NCI-H774 (cell line): ENCODE measurements at places on chromosomes 1 and 21.

DNA sequence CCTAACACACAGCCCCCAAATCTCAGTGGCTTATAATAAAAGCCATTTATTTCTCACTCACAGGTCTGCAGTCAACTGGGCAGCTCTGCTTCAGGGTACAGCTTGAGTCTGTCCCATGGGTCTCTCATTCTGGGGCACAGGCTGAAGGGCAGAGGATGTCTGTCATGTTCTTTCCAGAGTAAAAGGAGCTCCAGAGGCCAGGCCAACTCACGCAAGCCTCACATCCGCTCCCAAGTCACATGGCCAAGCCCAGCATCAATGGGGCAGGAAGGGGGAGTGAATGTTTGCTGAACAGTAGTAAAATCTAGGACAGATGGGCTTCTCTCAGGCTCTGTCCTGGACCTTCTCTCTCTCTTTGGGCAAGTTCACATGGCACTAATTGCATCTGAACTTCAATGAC, 7.1 kb upstream of the SSBP3 start:
- peak; percentile 11 for DNase-seq

GRCh38 chr1:113141650-113142473, 68.9 kb downstream of the LRIG2 start:
- no peak for DNase-seq

GRCh38 chr1:14037101-14037847, 337.3 kb downstream of the PRDM2 start:
- DNase-seq: peak; percentile 12

- DNase-seq: peak; percentile 26
These were observed 62.8 kb upstream of the KIF26B start for GRCh38 chr1:245091818-245092637.

DNA sequence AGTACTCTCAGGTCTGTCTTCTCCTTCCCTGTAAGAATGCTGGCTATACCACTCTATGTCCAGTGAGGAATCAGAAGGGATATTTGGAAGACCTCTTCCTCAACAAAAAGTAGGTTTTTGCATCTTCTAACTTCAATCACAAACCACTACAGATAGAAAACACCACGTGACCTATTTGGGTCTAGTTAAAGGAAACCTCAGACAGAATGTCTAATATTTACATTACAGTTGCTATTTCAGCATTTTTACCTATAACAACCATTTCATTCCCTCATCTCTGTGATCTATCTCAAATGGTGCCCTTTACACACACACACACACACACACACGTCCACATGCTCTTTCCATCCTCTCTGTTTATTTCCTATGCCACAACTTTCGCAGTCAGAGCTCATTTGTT, 7.9 kb upstream of the ADORA3 start:
- DNase-seq: no peak

DNA sequence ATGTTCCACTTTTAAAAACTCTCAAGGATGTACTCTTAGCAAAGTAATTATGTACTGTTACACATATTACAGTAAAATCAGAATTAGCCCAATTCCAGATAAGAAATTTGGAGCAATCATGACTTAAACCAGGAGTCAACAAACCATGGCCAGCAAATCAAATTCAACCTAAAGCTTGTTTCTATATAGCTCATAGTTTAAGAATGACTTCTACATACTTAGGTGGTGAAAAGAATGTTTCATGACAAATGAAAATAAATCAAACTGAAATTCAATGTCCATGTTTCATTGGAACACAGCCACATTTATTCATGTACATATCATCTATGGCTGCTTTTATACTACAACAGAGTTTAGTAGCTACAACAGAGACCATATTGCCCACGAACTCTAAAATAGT, 35.1 kb downstream of the FRRS1 start:
- no peak for DNase-seq

- no peak for DNase-seq
These were observed 406 bp downstream of the NME7 start for GRCh38 chr1:169367096-169367685.

GRCh38 chr1:182688436-182689205, 4.2 kb upstream of the RGS8 start:
- no peak for DNase-seq

- no peak for DNase-seq
These were observed 96.3 kb upstream of the ST6GALNAC5 start for GRCh38 chr1:76770979-76771378.

GRCh38 chr1:228747301-228747935, 12.1 kb downstream of the RHOU start:
- DNase-seq: no peak

DNA sequence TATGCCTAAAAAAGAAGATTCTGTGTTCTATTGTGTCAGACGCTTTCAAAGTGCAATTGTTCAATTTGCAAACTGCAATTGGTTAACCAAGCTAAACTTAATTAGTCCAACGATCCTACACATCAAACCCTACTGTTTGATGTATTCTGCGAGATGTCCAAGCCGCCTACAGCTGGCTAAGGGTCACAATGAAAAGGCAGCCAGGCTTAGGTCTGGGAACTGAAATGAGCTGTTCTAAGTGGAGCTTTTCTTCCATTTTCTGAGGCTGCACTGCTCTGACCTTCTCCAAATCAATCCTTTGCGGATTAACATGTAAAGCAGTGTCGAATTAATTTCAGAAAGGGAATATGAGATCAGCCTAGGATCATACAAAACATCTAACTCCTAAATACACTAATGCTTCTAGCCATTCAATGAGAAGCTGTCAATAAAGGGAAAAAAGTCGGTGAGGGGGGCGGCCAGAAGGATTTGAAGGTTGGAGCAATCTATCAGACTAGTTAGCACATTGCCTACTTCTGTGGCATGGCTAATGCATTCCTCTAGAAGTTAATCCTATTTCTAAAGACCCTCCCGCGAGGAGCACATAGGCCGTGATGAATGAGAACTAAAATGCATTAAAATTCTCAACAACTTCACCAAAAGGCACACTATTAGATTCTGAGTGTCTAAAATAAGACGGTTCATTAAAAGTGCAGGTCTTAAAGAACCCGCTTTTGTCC, 119.0 kb downstream of the SIM2 start:
- DNase-seq: no peak

- DNase-seq: no peak
These were observed 31.8 kb upstream of the KCND3 start for GRCh38 chr1:112021263-112021662.
